AG08395 (cell line): ENCODE measurements at places on chromosomes 4 and X.

GRCh38 chr4:66443008-66443407, 772.7 kb upstream of the EPHA5 start:
- no peak for DNase-seq

DNA sequence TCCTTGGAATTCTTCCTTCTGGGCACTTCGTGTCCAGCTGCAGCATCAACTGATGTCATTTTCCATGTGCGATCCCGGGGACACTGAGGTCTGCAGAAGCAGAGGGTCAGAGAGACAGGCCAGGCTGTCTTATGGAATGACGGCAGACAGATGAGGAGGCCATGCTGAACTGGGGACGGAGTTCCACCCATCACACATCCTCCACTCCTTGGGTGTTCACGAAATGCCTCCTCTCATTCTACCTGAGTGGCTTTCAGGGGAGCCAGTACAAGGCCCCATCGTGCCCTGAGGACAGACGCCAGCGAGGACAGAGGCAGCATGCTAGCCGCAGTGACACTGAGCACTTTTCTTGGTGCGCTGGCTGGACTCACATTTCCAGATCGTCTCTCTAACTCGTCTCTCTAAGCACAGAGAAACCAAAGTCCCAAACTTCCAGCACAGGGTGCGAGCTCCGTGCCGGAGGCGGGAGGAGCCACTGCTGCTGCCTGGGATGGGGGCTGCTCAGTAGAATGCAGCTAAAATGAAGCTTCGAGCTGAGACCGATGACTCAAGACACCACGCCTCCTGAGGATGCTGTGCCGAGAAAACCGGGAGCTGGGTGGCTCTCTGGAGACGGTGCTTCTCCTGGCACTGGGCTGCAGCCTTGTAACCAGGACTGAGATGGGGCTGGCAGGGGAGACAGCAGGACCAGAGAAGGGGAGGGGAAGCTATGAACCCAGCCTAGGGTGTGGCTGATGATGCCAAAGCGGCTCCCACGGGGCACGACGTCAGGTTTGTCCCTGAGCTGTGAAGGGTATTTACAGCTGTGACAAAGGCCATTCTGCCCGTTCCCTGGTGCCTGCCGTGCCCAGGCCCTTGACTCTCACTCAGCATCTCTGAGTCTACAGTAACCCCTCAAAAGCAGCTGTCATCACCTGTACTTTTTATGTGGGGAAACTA, 8.2 kb downstream of the ABLIM2 start:
- DNase-seq: no peak

- peak; percentile 73 for DNase-seq
Observed at GRCh38 chr4:71396382-71396781, 57.6 kb downstream of the SLC4A4 start.

DNA sequence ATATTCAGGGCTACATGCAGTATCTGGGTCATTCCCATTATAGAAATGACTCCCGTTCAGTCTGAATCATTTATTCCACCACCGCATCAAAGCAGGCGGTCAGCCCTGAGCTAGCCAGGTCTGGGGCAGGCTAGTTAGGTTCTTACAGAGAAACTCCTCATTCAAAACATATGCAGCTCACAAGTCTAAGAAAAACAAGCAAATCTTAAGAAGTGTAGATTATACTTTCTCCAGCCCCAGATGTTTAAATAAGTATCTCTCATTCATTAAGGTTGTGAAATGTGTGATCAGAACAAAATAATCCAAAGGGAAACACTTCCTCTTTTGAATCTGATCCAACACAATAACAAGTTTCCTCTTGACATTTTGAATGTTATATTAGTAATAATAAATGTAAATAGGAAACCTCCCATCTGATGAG, 441.9 kb downstream of the INPP4B start:
- peak; percentile 70 for DNase-seq

DNA sequence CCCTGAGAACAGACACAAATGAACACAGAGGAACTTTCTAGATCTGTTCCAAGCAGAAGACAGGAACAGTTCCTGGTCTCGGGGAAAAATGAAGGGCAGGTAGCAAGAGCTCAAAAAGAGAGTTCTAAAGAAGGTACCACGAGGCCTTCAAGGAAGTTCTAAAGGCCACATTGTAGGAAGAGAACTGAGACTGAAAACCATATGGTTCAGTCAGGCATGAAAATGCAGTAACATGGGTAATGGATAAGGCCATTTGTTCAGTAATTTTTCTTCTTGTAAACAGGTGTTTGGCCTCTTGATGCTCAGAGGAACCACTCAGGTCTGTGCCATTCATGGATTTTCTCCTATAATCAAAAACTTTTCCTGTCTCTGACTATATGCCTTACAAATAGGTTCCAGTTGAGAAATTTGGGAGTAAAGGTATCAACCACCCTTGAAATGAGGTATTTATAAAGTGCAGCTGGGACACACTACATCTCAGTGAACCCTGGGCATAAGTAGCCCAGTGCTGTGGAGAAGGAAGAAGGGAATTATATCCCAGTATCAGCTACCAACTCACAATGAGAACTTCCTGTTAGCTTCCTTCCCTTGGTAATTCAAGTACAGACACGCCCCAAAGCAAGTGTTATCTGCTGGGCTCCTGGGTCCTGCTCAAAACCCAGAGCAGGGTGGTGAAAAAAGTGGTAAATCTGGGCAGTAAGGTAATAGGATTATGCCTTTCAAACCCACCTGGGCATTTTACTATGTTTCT, 277.9 kb downstream of the KLHL13 start:
- no peak for DNase-seq

- peak; percentile 35 for DNase-seq
Observed at GRCh38 chrX:14920196-14920595, 47.0 kb downstream of the MOSPD2 start.

DNA sequence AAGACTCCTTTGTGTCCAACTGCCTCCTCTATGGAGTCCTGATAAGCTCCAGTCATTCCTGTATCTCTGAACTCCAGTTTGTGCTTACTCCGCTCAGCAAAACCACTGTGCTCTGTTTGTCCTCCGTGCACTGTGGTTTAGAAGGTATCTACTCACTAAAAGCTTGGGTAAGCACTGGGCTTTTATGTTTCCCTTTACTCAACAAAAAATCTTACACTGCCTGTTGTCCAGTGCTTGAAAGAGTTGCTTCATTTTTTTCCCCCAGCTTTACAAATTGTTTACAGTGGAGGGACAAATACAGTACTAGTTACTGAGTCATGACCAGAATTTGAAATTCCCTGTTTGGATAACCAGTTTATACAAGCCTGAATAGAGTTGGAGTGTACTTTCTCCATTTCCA, 545.3 kb upstream of the FAT1 start:
- peak; percentile 28 for DNase-seq

DNA sequence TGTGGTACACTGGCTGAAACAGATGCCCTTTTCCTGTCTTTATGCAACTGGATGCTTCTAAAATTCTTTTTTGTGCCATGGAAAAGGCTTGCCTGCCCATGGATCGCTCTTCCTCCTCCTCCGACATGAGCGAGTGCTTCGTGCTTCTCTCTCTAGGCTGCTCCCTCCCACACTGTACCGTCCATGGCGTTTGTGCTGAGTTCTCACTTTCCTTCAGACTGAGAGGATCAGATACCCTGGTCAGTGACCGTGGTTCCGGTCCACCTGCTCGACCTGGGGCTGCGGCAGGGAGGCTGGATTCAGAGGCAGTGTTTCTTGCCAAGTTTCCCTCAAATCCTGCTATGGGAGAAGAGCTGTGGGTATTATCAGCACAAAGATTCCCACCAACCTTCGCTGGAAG, 10.2 kb upstream of the CLDN24 start:
- DNase-seq: no peak

DNA sequence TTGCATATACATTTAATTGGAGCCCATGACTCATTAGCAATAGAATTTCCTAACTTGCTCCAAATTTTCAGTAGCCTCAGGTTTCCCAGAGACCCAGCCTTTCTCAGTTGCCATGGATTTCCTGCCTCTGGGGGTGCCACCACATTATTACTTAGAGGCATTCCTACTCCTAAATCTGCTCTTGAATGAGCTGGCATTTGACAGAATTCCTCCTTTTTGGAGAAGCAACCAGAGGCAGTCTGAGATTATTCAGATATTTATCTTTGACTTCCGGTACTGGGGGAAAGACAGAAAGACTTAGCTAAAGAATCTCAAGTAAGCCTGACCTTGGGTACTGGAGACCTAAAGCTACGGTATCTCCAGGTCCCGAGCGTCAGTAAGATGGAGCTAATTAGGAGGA, 76.3 kb downstream of the DCHS2 start:
- no peak for DNase-seq

- DNase-seq: no peak
Observed at GRCh38 chr4:165079476-165079875, 25.8 kb downstream of the TRIM75 start.

DNA sequence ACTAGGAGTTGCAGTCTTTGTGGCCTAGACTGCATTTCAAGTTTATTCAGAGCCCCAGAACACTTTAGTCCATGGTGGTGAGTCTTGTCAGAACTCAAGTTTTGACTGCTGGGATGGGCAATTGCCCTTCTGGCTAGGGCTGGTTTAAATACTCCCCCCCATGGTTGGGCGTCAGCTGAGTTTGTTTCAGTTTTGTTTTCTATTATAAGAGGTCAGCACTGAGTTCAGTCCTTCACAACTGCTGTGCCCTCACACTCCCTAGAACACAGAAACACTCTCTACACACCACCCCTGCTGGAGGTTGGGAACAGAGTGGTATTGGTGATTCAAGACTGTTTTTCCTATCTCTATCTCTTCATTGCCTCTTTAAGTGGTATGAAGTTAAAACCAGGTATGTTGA, 217.0 kb downstream of the GUCY2F start:
- DNase-seq: no peak

- no peak for DNase-seq
Observed at GRCh38 chr4:55296096-55296495, 49.9 kb upstream of the SRD5A3 start.

GRCh38 chr4:70158576-70158975, 4.5 kb downstream of the PRR27 start:
- no peak for DNase-seq

DNA sequence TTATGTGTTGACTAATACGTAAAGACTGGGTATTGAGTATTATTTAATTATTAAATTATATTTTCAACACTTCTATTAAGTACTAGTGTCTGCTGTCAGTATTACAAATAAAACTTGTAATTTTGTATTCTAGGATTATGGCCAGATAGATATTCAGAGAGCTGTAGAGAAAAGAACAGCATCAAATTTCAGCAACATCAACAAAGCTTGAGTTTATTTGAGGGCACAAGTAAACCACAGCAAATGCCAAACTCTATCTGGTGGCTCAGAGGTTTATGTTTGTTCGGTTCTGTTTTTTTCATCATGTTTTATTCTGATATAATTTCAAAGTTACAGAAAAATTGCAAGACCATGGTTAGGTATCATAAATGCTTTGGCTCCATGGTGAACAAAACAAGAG, 1530.5 kb downstream of the PCDH18 start:
- DNase-seq: no peak
